Inflammatory macrophage (primary cell): ENCODE measurements at places on chromosomes 4 and X.

DNA sequence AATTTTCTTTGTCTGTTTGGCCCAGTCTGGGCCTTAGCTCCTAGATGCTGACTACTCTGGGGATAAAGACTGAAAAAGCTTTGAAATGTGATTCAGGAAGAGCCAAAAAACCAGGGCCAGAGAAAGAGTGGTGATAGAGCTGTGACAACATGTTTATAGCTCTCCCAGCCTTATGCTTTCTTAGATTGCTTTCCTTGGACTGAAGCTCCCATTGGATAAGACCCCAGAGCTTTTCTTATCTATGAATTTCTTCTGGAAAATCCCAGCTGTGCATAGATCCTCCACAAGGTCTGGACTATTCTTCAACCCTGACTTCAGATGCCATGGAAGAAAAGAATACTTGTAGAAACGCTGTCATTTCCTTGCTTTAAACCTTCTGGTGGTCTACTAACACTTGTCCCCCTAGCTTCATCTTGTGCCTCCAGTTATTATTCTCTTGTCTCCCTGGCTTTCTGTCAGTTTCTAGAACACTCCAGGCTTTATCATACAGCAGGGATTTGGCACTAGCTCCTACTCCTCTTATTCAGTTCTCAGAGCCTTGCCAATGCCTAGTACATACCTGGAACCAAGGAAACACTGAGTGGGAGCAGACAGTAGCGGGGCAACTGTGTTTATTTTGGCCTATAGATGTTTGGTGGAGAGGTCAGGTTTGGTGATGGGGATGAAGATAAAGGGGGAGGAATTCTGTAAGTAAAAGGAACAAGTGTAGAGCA, 57.1 kb upstream of the TEX13D start:
- DNase-seq, result no peak

GRCh38 chr4:7128644-7129043, 60.8 kb upstream of the GRPEL1 start:
- no peak for DNase-seq

DNA sequence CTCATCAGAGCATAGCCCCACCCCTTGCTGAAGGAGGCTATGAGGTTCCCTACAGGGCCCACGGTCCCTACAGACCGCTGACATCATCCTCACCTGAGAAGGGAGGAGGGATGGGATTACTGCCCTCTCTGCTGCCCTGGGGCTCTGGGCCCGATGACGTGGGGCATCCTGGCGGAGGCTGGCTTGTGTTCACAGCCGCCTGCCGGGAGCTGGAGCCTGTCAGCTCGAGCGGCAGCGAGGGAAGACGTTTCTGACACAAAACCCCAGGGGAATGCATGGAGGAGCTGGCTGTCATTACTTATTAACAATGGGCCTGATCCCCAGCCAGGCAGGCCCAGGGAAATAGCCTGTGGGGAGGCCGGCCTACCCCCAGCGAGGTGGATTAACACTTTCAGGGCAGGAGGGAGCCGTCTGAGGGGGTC, 106.6 kb upstream of the ATP6AP2 start:
- DNase-seq, result no peak

- DNase-seq, result no peak
Observed at GRCh38 chr4:179894066-179894778, 2349.0 kb upstream of the TENM3 start.

DNA sequence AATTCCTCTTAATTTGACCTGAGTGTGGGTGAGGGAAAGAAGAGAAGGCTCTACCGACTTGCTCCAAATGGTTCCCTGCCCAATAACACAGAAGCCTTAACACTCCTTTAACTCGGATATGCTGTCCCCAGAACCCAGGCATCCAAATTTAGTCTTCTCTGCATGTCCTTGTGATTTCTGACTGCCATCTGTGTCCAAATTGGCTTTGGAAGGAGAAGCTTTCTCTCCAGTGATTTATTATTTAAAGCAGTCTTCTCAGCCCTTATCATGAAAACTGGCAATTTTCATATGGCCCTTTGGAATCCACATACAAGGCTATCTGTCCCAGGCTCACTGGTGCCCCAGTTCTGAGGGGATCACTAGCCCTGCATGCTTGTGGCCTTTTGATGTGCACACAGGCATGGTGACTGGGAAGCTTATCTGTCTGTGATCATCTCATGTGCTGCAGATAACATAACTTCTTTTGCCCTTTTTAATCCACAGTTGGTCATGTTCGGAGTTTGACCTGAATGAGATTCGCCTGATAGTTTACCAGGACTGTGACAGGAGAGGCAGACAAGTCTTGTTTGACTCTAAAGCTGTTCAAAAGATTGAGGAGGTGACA, 56.7 kb downstream of the FNIP2 start:
- DNase-seq, result no peak

DNA sequence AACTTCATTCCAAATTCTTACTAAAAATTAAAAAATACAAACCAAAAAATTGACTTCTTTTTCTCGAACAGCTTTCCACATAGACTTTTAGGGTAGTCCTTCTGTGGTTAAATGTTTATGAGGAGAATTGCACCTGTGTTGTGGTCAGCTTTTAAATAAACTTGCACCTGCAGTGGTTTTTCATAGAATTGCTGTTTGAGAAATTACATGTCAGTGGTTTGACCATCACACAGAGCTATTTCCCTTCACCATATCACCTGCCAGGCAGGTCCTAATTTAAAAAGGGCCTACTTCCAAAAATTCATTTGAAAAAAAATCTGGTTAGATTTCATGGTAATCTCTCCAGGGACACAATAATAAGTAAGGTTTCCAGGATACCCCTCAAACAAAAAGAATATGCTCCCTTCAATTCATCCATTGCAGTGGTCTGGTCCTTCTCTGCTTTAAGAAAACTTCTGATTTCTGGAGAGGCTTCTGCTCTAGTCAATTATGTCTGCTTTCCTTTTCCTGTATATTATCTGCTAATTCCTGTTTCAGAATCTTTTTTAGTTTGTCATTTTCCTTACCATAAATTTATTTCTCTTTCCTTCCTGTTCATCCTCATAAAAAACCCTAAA, 9.8 kb upstream of the UTP3 start:
- DNase-seq, result no peak
